ENCODE measurements at places on chromosomes 7 and 10. TPM values are rescaled to one million over a fixed set of nuclear protein-coding genes. Genes with fewer than 3 reads are reported as not detected.

LAMB1 gene
- 199 TPM for total RNA-seq

SPRN gene
- not detected for total RNA-seq

MKX gene
- total RNA-seq = not detected

CCL24 gene
- total RNA-seq = not detected

LCOR gene
- total RNA-seq = 40.4 TPM

PRPS1L1 gene
- not detected for total RNA-seq

ARHGEF35 gene
- total RNA-seq = 0.93 TPM

TLX1 gene
- total RNA-seq = not detected

GRID1 gene
- not detected for total RNA-seq
